AG20443 (cell line): ENCODE measurements at places on chromosomes 16 and 17.

- DNase-seq = no peak
Observed at GRCh38 chr17:40295488-40296436, 8.1 kb downstream of the CDC6 start.

GRCh38 chr17:7823581-7824001 lies 10.4 kb upstream of the KDM6B start:
- DNase-seq = no peak

DNA sequence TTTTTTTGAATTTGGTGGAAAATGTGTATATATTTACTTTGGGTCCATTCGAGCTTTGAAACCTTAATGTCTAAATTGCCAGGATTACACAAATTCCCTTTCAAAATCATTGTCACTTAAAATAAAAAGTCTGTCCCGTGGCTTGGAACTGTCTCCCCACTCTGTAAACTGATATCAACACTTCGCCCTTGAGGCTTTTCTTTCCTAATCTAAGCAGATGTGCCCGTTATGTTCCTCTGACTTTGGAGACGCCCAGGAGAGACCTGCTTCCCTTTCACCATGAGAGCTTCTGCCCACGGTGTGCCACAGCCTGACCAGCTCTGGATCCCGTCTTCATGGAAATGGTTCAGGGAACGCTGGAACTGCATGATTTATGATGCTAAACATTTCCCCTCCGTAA lies 151.3 kb downstream of the C16orf95 start:
- no peak for DNase-seq

GRCh38 chr16:54285414-54286089 lies 1.0 kb downstream of the IRX3 start:
- peak; percentile 69 for DNase-seq

DNA sequence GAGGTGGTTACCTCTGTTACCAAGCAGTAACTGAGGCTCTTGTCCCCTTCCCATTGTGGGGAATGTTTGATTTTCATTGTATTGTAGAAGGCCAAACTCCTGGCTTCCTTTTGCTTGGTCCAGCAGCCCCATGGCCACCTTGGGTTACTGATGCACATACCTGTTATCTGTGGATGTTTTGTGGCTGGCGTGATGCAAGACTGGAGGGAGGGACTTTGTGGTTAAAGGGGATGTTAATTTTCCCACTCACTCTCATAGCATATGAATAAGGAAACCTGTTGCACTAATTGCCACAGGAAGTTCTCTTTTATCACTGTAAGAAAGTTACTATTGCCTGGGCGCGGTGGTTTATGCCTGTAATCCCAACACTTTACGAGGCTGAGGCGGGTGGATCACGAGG lies 168.6 kb upstream of the HS3ST4 start:
- no peak for DNase-seq

DNA sequence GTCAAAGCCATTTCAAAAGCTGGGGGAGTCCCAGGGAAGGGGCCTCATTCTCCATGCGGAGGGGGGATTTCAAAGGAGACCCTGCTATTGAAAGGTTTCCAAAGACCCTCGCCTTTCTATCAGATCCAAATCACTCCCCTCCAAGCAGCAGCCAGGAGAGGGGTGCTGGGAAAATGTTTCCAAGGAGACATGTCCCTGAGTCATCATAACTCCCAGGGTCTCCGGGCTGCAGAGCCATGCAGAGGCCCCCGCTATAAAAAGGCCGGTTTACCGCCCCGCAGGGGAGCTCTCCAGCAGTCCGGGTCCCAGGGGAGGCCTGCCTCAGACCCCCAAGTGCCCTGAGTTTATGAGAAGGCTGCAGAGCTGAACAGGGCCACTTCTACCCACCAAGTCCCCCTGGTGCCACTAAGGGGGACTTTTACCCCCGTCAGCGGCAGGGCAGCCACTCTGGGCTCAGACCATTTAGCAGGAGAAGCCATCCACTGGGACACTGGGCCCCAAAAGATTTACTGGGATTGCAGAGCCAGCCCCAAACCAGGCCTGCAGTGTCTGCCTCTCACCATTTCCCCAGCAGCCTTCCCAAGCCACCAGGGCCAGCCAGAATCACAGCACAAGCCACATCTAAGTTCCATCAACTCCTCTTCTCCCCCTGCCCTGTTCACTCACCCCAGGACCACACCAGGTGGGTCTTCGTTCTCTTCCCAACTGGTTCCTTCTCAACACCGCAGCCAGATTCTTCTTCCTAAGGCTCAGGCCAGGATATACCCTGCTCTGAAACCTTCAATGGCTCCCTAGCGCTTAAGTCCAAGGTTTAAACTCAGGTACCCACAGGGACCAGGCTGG lies 234.4 kb downstream of the ZNF423 start:
- DNase-seq = no peak

DNA sequence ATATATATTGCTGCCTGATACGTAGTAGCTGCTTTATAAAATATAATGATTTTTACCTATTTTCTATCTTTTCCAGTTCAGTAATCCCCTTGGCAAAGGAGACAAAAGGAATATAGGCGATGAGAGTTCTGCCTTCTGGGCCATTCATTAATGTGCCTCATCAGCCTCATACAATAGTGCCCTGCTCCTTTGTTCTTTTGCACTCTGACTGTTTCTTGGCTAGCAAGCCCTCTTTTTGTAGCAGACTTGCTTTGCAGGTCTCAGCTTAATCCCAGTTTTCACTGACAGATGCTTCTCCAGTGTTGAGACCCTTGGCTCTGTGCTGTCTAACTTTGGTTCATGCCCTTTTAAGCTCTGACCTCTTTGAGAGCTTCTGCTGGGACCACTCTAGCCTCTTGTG lies 10.4 kb downstream of the HSD17B2 start:
- DNase-seq = no peak

DNA sequence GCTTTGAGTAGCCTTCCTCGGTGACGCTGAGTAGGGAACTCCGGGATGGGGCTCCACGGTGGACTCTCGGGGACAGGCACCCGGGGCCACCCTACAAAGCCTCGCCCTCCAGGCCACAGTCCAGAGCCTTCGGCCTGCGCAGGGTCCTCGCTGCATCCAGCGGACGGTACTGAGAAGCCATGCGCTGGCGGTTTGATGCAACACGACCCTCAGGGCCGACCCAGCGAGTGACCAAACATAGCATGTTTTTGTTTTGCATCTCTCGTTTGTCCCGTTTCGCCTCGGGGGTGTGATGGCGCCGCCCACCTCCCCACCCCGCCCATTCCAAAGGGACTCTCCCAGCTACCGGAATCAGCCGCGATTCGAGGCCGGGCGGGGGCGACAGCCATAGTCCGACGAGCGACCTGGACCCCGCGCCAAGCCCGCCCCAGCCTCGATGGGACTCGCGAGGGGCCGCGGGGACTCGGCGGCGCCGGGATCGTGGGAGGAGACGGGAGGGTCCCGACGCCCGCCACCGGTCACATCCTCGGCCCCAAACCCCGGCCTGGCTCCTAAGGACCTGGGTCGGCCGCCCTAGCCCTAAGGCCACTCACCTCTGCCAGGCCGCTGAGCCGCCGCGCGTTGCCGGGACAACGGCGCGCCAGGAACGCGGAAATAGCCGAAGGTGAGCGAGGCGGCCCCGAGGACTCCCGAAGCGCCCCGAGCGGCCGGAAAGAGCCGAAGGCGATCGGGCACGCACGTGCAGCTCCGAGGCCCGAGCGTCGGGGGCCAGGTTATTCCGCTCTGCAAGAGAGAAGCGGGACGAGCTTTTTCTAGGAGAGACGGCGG lies 1.6 kb downstream of the IFT140 start:
- DNase-seq = peak; percentile 96

DNA sequence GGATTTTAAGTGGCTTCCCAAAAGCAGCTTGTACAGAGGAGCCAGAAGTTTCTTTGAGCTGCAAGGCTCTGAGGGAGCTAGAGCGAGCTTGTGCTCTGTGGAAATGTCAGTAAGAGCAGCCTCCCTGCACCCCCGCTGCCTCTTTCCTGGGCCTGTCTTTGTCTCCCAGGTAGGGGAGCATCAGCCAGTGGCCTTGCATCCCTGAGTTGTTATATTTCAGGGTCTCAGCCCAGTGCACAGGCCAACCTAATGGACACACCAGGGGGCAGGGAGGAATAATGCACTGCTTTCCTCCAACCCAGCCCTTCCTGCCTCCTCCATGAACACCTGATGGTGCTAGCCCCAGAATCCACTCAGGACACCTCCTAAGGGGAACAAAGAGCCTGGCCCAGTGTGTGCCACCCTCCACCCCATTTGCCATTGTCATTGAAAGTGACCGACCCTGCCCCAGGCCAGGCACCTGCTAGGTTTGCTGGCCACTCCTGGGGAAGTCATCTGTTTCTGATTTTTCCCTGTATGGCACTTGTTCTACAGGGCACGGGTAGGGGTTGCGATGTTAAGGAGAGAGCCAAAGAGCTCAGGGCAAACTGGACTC lies 6.3 kb downstream of the TPPP3 start:
- DNase-seq = no peak

DNA sequence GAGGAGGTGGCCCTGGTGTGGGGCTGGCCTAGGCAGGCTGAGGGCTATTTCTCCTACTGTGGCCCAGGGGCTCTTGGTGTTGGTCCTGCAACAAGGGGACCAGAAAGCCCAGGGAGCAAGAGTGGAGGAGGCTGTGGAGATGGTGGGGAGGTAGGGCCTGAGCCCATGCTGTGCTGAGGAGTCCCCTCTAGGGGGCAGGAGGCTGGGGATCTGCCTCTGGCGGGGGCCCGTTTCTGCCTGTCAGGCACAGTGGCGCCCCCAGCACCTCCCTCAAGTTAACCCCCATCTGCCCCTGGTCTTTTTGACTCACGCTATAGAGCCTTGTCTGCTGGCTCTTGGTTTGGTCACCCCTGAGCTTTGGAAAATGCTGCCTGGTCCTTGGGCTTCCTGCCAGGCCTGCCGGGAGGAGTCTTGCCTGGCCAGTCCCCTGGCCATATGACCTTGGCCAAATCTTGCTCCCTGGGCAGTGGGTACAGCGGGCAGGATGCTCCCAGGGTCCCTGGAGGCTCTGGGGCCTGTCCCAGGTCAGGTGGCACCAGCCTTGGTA lies 5.9 kb downstream of the BAIAP2 start:
- peak; percentile 52 for DNase-seq

DNA sequence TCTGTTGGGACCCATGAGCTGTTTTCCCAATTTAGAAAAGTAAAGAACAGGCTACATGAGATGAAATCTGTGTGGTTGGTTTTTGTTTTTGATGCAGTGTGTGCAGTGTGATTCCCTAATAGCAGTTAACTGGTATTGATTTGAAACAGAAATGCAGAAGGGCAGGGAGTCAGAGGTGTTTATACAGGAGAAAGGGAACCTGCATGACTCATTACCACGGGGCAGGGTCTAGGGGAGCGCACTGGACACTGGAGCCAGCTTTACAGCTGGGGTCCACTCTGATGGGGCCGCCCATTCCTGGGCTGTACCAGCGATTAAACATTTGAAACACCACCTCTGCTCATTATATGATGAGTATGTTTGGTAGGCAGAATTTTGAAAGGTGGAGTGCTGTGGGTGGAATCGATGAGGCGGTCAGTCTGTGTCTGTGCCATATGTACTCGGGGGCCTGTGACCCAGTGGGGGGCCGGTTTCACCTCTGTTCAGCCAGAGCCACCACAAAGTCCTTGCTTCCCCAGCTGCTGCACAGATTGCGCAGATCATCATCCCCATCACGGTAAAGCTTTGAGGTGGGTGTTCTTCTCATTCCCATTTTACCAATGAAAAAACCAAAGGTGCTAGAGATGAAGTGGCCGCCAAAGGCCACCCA lies 142.5 kb downstream of the CMIP start:
- no peak for DNase-seq

DNA sequence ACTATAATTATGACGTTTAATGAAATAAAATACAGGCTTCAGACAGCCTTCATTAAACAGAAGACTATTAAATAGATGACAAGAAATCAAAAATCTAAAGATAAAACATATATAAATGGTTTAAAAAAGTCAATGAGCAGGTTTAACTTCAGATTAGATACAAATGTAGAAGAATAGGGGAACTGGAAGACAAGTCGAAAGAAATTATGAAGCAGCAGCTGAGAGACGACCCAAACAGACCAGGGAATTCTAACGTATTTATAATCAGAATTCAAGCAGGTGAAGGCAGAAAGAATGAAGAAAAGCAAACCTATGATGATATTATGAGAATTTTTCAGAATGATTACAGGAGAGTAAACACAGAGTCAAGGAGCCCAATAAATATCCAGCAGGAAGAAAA lies 235.1 kb upstream of the XYLT1 start:
- no peak for DNase-seq

DNA sequence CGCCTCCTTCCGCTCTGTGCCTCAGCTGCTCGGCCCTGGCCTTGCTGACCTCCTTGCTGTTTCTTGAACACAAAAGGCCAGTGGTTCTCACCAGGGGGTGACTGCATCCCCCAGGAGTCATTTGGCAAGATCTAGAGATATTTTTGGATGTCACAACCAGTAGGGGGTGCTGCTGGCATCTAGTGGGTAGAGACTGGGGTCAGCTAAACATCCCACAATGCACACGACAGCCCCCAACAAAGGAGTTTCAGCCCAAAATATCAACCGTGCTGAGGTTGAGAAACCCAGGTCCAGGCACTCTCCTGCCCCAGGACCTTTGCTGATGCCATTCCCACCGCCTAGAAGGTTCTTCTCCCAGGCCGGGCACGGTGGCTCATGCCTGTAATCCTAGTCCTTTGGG lies 39.7 kb downstream of the ABCC6 start:
- DNase-seq = no peak

DNA sequence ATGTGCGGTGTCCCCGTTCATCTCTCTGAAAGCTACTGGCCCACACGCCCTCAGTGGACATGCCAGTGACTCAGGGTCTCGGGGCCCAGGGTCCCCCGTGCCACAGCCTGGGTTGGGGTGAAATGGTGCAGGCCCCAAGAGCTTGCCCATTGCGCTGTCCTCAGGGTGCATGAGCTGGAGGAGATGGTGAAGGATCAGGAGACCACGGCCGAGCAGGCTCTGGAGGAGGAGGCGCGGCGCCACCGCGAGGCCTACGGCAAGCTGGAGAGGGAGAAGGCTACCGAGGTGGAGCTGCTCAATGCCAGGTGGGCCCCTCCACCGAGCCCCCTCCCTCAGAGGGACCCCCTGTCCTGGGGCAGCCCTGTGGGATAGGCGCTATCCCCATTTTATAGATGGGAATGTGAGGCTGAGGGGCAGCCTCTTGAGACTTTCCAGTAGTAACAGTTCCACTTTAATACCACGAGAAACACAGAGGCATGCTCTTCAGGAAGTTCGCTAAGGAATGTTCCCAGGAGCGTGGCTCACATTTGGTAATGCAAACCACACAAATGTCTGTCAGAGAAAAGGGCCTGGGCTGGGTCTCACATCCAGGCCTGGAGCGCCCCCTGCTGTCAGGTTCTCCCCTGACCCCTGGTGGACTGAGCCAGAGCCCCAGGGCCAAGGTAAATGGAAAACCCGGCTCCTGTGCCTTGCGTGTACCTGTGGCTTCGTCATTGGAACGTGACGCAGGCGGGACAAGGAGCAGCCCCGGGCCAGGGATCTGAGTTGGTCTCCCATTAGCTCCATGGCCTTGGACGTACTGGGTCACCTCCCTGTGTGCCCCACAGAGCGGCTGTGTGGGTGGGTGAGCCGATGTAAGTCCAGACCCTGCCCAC lies 133.7 kb downstream of the RAB11FIP4 start:
- peak; percentile 94 for DNase-seq

GRCh38 chr16:64051824-64052223 lies 1070.0 kb downstream of the CDH11 start:
- peak; percentile 12 for DNase-seq

DNA sequence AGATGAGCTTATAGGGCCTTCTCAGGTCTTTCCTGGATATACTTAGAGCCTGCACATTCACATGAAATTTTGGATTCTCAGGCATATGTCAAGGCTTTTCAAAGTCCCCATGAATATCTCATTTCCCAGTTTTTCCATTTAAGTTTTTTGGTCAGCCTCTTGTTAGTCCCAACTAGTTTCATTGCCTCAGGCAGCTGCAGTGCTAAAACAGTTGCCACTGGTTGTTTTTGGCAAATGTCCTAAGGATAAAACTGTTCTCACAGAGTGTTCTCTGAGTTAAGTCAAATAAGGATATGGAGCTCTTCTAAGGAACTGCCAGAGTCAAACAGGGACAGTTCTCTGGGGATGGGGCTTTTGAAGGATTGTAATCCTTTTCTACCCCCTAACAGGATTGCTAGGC lies 39.9 kb upstream of the ABCC11 start:
- DNase-seq = no peak
